Activated CD8-positive, alpha-beta memory T cell treated with anti-CD3 and anti-CD28 coated beads, Interleukin-2, amount 50 U/mL, for 48 hours (primary cell): ENCODE measurements at places on chromosomes 6 and 20.

GRCh38 chr6:11766589-11767450 lies 11.8 kb downstream of the ADTRP start:
- no peak for DNase-seq

DNA sequence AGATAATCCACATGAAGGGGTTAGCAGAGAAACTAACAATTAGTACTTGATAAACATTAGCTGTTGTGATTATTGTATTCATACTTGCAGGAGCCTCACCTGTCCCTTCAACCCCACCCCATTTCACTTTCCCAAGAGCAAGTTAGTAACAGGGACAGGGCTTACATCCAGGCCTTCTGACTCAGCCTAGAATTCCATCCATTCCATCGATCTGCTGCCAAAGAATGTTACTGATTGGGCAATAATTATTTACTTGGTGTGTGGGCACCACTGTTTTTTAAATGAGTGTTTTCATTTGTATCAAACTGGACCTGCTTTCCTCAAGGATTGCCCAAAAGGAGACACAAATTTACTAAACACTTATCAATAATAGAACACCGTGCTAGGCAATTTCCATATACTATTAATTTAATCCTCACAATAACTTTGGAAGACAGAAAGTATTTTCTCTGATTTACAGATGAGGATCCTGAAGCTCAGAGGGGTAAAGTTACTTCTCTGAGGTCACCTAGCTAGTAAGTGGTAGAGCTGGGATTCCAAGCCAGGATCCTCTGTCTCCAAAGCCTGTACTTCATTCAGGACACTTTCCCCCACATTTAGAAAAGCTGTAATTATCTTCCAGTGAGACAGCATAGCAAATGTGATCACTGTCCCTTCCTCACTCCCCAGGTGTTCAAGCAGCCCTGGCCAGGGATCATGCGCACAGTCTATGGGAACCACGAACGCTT lies 32.8 kb downstream of the GSS start:
- DNase-seq = no peak

DNA sequence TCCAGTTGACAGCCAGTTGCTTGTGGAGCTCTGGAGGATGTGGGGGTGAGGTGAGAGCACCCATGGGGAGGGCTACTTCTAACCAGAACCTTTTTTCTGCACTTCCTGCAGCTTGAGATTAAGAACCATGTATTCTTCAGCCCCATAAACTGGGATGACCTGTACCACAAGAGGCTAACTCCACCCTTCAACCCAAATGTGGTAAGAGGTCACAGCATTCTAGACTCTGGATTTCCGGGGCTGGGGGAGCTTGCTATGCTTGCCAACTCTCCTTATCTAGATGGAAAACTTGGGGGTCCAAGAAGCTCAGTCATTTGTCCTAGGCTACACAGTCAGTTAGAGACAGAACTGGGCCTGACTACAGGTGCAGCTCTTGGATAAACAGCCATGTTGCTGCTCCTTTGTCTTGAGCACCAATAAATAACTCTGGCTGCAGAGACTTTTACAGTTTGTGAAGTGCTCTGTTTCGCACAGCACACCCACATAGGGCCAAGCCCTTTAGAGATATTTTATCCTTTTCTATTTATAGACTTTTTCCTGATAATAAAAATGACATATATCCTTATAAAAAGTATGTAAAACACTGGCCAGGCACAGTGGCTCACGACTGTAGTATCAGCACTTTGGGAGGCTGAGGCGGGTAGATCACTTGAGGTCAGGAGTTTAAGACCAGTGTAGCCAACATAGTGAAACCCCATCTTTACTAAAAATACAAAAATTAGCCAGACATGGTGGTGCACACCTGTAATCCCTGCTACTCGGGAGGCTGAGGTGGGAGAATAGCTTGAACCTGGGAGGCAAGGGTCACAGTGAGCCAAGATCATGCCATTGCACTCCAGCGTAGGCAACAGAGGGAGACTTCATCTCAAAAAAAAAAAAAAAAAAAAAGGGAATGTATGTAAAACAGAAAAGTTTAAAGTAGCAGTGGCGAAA lies 10.6 kb upstream of the IFT52 start:
- no peak for DNase-seq

GRCh38 chr6:137309078-137309762 lies 90.0 kb upstream of the IFNGR1 start:
- DNase-seq = no peak

DNA sequence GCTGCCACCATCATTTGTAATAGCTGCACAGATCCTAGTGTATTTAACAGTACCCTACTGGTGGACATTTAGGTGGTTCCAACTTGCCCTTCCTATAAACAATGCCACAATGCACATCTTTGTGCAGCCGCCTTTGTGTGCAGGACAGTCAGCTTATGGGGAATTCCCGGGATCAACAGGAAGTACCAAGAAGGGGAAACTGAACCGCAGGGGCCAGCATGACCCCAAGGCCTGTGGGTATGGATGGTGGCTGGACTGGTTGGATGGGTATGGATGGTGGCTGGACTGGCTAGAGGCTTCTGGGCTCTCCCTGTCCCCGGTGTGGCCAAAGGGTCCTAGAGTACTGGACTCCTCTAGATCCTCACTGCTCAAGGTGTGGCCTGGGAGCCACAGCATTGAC lies 46.7 kb downstream of the CEBPB start:
- no peak for DNase-seq

DNA sequence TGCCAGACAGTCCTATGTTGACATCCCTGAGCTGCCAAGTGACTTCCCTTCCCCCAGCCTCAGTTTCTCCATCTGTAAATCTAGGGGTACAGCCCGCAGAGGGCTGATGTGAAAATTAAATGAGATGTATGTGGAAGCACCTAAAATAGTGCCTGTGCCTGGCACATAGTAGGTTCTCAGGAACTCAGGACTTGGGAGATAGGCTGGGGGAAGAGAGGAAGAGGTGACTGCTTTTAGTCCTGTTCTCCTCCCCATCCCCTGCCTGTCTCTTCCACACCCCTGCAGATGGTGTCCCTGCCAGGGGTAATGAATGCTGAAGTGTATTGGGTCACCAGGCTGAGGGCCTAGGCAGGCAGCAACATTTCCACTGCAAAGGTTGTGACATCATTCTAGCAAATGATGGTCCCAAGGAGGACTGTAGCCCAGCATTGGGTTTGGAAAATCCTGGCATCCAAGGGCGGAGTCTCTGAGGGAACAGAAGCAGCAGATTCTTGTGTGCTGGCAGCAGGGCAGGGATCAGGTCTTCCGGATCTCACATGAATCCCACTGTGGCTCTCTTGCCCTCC lies 1.8 kb downstream of the SNPH start:
- DNase-seq = no peak

DNA sequence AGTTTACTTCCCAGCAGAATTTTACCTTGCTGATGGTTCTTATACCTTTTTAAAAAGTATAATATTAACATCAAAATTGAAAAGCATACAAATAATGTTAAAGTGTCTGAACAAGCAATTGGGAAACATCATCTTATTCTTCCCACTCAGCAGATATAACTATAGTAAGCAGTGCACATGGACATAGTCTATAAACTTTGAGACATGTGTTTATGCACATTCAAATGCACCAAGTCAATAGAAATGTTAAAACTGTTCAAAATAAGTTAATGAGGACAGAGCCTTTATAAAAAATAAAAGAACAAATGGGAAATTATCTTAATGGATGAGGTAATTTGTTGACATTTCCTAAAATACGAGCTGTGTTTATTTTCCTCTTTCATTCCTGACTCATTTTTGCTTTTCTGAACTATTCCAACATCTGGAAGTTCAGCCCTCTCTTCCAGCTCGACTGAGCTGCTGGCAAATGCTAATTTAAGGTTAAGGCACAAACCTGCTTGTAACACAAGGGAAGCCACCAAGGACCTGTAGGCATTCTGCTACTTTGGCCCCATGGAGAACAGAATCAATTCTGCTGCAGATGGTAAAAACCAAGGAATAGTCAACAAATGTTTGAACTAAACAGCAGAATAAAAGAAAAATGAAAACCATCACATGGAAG lies 110.3 kb upstream of the MAP3K4 start:
- DNase-seq = no peak

GRCh38 chr20:297925-298775 lies 780 bp downstream of the ZCCHC3 start:
- peak; percentile 78 for DNase-seq

DNA sequence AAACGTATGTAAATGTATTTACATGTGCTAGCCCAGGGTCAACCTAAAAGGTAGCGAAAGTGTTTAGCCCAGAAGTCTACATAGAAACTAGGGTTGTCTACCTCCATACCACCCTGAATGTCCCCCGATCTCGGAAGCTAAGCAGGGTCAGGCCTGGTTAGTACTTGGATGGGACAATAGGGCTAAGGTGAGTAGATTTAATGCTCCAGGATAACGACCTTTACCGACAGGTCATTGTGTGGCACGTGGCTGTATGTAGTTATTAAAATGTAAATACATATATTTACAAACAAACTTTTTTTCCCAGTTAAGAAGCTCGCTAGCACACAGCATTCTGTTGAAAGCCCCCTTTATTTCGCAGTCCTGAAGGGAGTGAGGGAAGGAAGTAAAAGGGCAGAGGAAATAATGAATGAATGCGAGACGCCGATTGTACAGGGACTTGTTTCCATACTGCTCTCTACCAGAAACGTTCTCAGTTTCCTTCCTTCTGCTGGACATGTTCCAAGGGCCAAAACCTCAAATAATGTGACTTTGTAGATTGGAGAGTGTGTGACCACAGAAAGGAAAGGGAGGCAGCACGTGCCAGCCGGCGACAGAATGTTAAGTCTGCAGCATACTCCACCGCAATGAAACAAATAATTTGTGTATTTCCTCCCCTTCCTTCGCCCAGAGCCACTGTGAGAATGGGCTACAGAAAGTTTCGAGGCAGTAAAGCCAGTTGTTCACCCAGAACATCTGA lies 612 bp downstream of the ADAT2 start:
- peak; percentile 71 for DNase-seq

DNA sequence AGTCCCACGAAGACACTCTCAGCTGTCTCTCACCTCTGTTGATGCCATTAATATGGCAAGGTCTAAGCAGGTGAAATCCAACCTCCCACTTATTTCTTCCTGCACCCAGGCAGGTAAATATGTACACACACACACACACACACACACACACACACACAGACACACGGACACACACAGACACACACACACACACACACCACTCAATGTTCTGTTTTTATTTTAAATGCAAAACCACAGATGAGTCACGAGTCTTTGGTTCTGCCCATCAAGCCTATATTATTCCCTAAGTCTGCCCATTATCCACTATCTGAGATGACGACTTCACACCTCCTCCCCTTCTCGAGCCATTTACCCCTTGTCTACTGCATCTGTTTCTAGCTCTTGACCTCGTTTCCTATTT lies 344.7 kb downstream of the CDH26 start:
- DNase-seq = no peak

DNA sequence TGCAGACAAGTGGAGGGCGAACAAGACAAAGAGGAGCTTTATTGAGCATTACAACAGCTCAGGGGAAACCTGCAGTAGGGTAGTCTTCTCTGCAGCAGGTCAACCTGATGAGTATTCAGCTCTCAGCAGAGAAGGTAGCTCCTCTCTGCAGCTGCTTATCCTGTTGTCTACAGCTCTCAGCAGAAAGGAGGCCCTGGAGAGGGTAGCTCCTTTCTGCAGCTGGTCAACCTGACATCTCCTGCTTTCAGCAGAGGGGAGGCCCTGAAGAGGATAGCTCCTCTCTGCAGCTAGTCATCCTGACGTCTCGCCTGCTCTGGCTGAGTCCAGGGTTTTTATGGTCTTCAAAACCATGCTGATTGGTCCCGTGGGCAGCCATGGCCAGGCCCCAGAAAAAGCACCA lies 113.6 kb downstream of the CD24 start:
- DNase-seq = no peak

DNA sequence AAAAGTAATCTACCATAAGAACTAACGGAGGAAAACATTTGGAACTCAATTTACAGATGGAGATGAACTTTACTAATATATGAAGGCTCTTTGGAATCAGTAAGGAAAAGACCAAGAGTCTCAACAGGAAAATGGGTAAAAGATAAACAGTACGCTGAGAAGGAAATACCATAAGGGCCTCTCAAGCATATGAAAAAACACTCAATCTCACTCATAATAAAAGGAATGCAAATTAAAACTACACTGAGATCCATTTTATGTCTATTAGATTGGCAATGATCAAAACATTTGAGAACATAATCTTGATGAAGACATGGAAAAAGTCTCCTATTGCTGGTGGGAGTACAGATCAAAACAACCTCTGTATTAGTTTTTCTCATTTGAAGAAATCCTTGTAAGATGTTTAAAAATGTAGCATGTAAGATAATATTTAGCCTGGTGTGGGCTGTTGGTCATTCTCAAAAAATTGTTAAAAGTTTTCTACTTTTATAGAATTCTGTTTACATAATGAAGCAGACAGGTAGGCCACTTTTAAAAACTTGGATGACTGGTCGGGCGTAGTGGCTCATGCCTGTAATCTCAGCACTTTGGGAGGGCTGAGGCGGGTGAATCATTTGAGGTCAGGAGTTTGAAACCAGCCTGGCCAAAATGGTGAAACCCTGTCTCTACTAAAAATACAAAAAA lies 14.5 kb downstream of the REV3L start:
- no peak for DNase-seq

- DNase-seq = no peak
These were observed 533.9 kb downstream of the RFPL4B start for GRCh38 chr6:112881027-112881426.

GRCh38 chr6:2596222-2596621 lies 154.5 kb downstream of the MYLK4 start:
- no peak for DNase-seq

GRCh38 chr6:98769546-98769945 lies 64.8 kb upstream of the POU3F2 start:
- DNase-seq = no peak

DNA sequence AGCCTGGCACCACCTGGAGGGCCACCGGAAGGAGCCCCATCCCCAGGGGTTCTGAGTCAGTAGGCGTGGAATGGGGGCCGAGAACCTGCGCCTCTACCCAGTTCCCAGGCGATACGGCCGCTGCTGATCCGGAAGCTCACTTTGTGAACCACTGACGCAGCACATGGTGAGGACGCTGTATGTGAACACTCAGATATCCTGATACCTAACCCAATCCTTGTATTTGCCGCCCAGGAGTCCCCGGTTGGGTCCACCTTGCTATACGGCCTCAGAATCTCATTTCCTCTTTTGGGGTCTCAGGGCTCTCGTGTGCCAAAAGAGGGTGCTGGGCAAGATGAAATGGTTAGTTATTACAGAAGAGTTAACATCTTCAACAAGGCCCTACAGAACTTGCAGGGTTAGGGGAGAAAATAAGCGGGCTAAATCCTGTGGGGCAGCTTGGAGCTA lies 604 bp upstream of the RAB5IF start:
- DNase-seq = peak; percentile 75

DNA sequence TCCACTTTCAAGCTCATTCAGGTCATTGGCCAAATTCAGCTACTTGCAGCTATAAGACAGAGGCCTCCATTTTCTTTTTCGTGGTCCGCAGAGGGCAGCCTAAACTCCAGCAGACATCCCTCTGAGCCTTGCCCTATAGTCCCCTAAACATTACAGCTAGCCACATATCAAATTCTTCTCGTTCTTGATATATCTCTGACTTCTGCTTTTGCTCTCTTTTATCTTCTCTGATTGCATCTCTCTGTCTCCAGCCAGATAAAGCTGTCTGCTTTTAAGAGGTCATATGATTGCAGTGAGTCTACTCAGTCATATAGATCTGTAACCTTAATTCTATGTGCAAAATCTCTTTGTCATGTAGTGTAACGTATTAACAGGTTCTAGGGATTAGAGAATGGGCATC lies 358.4 kb upstream of the RGS17 start:
- no peak for DNase-seq
